Upper lobe of right lung (tissue), 1 donor: ENCODE measurements at places on chromosomes 4 and X. TPM values are rescaled to one million over a fixed set of nuclear protein-coding genes. Genes with fewer than 3 reads are reported as not detected.

GRCh38 chr4:150297861-150298474 is 219.7 kb downstream of the DCLK2 start:
- H3K27me3 ChIP-seq = no peaks in the 10 kb centered on the region
- DNase-seq = no peak
- H3K27ac ChIP-seq = no peak overlapping the region

GRCh38 chr4:79854856-79855502 is 218.1 kb downstream of the ANTXR2 start:
- H3K27ac ChIP-seq = no peak overlapping the region
- no peaks in the 10 kb centered on the region for H3K36me3 ChIP-seq
- H3K27me3 ChIP-seq = no peaks in the 10 kb centered on the region
- H3K4me3 ChIP-seq = no peak overlapping the region
- no peak for DNase-seq
- H3K4me1 ChIP-seq = no peaks in the 10 kb centered on the region

GRCh38 chrX:153475751-153476281 is 5.4 kb upstream of the HAUS7 start:
- H3K4me1 ChIP-seq = no peaks in the 10 kb centered on the region
- no peaks in the 10 kb centered on the region for H3K36me3 ChIP-seq
- no peak overlapping the region for H3K27ac ChIP-seq
- DNase-seq = no peak

GRCh38 chr4:161555689-161556660 is 607.8 kb downstream of the FSTL5 start:
- no peaks in the 10 kb centered on the region for H3K27me3 ChIP-seq
- no peak overlapping the region for H3K4me3 ChIP-seq
- no peaks in the 10 kb centered on the region for H3K36me3 ChIP-seq

DNA sequence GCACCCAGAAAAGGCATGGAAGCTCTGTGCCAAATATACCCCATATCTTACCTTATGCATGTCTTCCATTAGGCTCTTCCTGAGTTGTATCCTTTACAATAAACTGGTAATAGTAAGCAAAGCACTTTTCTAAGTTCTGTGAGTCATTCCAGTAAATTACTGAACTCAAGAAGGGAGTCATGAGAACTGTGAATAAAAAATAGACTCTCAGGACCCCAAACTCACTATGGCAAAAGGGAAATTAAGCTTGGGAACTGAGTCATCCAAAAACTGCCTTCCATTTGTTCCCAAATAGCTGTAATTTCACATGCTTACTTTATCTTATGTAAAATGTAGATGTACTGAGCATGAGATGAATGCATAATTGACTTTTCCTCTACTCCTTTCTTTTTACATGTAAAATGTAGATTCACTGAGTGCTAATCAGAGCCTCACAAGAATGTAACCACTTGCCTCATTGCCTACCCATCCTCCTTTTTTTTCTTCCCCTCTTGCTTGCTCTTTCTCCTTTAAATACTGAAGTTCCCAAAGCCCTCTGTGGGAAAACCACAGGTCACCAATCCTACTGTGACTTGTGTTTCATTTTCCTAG is 8.1 kb downstream of the TCEAL3 start:
- DNase-seq = no peak
- no peaks in the 10 kb centered on the region for H3K4me1 ChIP-seq
- H3K36me3 ChIP-seq = no peaks in the 10 kb centered on the region
- H3K27me3 ChIP-seq = no peaks in the 10 kb centered on the region
- no peak overlapping the region for H3K4me3 ChIP-seq

GRCh38 chrX:22063284-22063683 is 31.2 kb downstream of the PHEX start:
- no peak overlapping the region for H3K27ac ChIP-seq
- DNase-seq = no peak
- no peaks in the 10 kb centered on the region for H3K4me1 ChIP-seq
- H3K27me3 ChIP-seq = no peaks in the 10 kb centered on the region
- H3K4me3 ChIP-seq = no peak overlapping the region
- H3K36me3 ChIP-seq = no peaks in the 10 kb centered on the region

ITM2A gene
- 44.4 TPM for total RNA-seq

FGF13 gene
- 3.2 TPM for total RNA-seq

F8A3 gene
- total RNA-seq = not detected

- no peak overlapping the region for H3K4me3 ChIP-seq
- no peak for DNase-seq
- no peaks in the 10 kb centered on the region for H3K27me3 ChIP-seq
- H3K36me3 ChIP-seq = no peaks in the 10 kb centered on the region
- H3K4me1 ChIP-seq = no peaks in the 10 kb centered on the region
Observed at GRCh38 chrX:6120329-6120728, 108.3 kb downstream of the NLGN4X start.

DNA sequence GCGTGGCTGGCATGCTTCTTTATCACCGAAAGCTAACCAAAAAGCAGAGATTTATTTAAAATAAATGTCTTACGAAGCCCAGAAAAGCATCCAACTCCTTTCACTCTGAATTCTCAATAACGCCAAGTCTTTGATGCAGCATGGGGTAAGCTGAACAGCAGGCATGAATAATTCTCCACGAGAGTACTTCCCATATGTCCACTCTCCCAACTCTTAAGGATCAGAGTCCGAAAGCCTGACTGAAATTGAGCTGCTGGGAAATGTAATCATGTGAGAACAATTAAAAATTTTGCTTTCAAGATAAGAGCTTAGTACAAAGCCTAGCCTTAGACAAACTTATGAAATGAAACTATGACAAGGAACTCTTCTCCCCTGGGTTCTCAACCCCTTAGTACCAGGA is 7.5 kb upstream of the SLC39A8 start:
- peak overlapping the region; percentile 45 for H3K27ac ChIP-seq
- H3K4me3 ChIP-seq = peak overlapping the region; percentile 17
- no peak for DNase-seq

- no peaks in the 10 kb centered on the region for H3K4me1 ChIP-seq
- no peak overlapping the region for H3K4me3 ChIP-seq
- H3K27ac ChIP-seq = no peak overlapping the region
- no peaks in the 10 kb centered on the region for H3K27me3 ChIP-seq
- no peaks in the 10 kb centered on the region for H3K36me3 ChIP-seq
Observed at GRCh38 chr4:161188578-161188977, 975.2 kb downstream of the FSTL5 start.

SRPK3 gene
- not detected for total RNA-seq

GRCh38 chr4:38611676-38612075 is 52.3 kb upstream of the KLF3 start:
- H3K4me1 ChIP-seq = peaks cover 33% of the 10 kb centered on the region
- no peaks in the 10 kb centered on the region for H3K36me3 ChIP-seq
- no peak for DNase-seq
- no peak overlapping the region for H3K27ac ChIP-seq
- H3K27me3 ChIP-seq = no peaks in the 10 kb centered on the region

CFI gene
- total RNA-seq = 61.0 TPM

- peaks cover 12% of the 10 kb centered on the region for H3K4me1 ChIP-seq
- DNase-seq = no peak
- H3K4me3 ChIP-seq = no peak overlapping the region
- H3K27me3 ChIP-seq = no peaks in the 10 kb centered on the region
Observed at GRCh38 chr4:105994061-105994460, 98.8 kb downstream of the NPNT start.

DNA sequence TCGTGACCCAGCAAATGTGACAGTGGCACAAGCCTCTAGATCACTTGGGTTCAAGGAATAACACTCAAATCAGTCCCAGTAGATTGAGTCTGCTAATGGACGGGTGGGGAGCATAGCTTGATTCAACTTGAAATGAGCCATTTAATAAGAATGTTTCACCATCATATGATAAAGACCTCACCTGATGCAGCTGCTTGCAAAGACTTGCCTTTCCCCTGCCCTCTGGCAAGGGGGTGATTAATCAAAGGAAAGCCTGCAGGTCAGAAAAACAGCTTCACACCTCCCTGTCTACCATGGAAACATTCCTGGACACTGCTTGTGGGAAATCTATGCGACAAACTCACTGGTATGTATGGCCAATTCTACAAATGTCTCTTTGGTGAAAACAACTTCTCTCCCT is 54.5 kb downstream of the CD99L2 start:
- no peak for DNase-seq
- H3K4me1 ChIP-seq = peaks cover 3% of the 10 kb centered on the region
- H3K27ac ChIP-seq = no peak overlapping the region
- no peaks in the 10 kb centered on the region for H3K36me3 ChIP-seq

DNA sequence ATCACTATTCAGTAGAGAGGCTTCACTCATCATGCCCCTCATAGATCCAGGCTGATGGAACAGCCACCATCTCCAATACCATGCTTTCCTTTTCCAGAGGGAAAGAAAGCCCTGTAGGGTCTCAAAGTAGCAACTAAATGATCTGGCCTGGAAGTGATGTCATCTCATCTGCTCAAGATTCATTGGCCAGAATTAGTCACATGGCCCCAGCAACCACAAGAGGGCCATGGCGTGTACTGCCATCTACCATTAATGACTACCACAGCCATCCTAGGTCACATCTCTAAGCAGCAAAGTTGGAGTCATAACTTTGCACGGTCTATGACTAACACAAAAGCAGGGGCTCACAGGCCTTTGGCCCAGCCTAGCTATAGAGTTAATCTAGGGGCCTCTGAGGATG is 194.8 kb downstream of the KIT start:
- no peak overlapping the region for H3K27ac ChIP-seq
- DNase-seq = no peak
- no peaks in the 10 kb centered on the region for H3K27me3 ChIP-seq
- no peaks in the 10 kb centered on the region for H3K4me1 ChIP-seq
- H3K4me3 ChIP-seq = no peak overlapping the region
- H3K36me3 ChIP-seq = no peaks in the 10 kb centered on the region

DNA sequence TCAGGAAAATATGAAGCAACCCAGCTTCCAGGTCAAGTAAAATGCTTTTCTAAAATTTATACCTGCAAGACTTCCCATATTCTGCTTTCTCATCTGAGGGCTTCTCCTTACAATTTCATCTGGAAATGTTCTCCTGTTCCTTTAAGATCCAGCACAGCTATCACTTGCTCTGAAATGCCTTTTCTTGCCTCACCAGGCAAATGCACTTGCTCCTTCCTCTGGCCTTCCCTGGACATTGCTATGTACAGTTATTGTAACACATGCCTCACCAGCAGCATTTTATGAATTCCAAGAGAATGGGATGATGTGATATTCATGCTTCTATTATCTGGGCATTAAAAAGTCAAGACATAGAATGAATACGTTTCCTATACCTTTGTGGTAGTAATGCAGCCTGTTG is 842.1 kb upstream of the INTU start:
- H3K27ac ChIP-seq = no peak overlapping the region
- no peaks in the 10 kb centered on the region for H3K4me1 ChIP-seq
- no peaks in the 10 kb centered on the region for H3K27me3 ChIP-seq
- DNase-seq = no peak
- H3K36me3 ChIP-seq = no peaks in the 10 kb centered on the region
- no peak overlapping the region for H3K4me3 ChIP-seq

ZDHHC15 gene
- total RNA-seq = 1.4 TPM

- no peaks in the 10 kb centered on the region for H3K27me3 ChIP-seq
- no peak overlapping the region for H3K27ac ChIP-seq
- no peaks in the 10 kb centered on the region for H3K4me1 ChIP-seq
- H3K4me3 ChIP-seq = no peak overlapping the region
- no peaks in the 10 kb centered on the region for H3K36me3 ChIP-seq
Observed at GRCh38 chr4:140363051-140363450, 10.4 kb upstream of the SCOC start.

DNA sequence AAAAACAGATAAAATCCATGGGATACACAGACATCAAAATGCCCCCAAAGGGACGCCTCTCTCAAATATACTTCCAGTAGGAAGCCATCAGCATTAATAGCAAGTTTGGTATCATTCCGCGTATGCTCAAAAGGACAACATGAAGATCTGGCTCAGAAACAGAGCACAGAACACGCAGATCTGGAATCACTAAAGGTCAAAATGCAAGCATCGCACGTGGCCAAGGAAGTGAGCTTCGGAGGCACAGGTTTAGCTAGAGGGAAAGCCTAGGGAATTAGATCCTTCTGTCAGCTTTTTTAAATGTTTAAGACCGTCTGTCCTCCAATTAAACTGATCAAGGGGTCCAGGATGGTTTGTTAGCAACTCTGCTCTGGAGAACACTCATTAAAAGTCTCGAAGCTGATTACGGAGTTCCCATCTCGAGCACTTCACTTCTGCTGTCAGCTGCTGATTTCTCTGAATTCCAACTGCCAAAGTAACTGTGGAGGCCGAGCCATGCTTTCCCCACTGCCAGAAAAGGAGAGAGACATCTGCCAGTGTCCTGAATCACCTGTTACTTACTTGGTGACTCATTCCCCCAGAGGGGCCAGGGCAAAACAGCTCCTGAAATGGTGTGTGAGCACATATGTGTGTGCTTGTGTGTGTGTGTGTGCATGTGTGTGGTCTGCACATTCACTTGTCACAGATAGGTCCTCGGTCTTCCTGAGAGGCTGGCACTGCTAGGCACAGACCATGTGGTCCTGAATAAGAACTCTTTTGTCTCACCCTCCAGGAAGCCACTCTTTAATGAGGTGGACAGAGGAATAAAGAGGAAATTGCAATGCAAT is 177.7 kb upstream of the PPARGC1A start:
- no peak overlapping the region for H3K4me3 ChIP-seq

DNA sequence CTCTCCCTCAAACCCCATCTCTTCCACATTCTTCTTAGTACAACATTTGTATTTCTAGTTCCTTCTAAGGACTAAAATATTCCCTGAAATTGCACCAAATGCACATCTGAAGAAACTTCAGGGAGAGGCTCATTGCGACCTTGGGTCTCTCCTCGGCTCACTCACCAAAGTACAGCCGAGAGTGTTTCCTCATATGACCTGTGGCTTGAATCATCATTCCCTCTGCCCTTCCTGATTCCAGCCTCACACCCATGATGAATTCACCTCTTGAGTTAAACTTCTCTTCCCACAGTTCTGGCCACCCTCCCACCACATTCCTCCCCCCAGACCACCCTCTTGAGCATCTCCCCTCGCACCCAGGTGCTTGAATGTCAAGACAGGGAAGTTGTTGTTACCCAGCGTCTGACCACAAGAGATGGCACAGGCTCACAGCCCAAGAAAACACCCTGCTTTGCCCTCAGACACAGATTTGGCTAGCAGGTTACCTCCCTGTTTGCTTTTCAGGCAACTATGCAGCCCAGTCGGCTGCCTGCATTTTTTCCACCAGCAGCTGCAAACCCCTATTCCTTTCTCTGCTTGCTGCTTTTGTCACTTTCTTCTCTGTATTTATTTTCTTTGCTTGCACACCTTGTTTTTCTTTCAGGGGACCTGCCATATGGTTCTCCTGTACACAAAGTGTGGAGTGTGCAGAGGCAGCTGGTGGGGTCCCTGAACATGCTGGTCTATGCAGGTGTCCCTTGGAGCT is 214.8 kb downstream of the SPATA18 start:
- H3K27ac ChIP-seq = no peak overlapping the region
- H3K27me3 ChIP-seq = no peaks in the 10 kb centered on the region
- H3K36me3 ChIP-seq = no peaks in the 10 kb centered on the region
- no peaks in the 10 kb centered on the region for H3K4me1 ChIP-seq
- H3K4me3 ChIP-seq = no peak overlapping the region

GRCh38 chr4:184424993-184425758 is 49.2 kb downstream of the IRF2 start:
- no peak for DNase-seq
- H3K27ac ChIP-seq = peak overlapping the region; percentile 42
- no peak overlapping the region for H3K4me3 ChIP-seq
- no peaks in the 10 kb centered on the region for H3K27me3 ChIP-seq
